ENCODE measurements at places on chromosomes 7 and 10.
A peak's percentile ranks its signal among the peaks of the same experiment; 100 is the strongest.

DNA sequence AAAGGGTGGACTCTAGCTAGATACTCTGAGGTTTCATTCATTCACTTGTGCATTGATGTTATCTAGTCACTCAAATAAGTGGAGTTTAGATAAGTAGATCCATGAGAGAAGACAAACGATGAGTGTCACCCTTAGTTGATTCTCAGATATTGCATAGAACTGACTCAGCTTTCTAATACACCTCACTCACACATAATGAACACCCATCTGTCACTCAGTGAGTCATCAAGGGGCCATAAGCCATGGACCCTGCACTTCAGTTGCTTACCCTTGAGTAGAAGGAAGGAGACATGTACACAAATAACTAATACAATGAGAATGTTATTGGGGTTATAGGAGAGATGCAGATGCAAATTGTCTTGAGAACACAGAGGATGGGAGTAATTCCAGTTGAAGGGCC lies 163.8 kb downstream of the SORCS3 start:
- DNase-seq: no peak

DNA sequence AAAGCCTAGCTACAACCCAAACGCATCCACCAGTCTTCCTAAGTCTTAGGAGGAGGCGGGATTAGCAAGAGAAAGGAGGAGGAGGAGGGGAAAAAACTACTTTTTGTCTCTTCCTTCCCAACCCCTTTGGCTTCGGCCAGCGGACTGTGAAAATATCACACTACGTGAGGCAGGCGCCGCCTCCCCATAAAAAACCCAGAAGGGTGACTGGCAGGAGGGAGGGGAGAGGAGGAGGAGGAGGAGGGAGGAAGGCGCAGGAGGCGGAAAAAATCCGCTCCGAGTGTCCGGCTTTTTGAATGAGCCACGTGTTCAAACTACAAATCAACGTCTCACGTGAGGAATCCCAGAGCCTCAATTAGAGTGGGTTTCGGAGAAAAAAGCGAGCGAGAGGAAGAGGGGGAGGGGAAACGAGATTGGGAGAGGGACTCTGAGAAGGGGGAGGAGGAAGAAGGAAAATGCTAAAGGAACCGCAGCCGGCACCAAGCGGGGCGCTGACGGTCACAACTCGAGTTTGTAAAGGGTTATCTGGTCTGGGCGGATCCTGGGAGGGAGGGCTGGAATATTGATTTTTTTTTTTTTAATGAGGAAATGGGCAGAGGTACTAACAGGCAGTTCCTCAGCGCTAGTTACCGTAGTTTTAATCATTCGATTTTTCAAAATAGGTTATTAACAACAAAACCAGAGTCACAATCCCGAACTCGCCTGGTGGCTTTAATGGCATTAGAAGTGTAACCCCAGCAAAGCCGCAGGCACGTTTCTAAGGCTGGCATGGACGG lies at the start of gene IGF2BP3:
IGF2BP3 (minus strand) TSS at position 162 of the 776 bp plus-strand sequence. CDS start 381 bp downstream, outside the sequence.
- peak; percentile 75 for DNase-seq

GRCh38 chr10:62081341-62082270 lies 180.1 kb downstream of the ARID5B start:
- peak; percentile 29 for DNase-seq

DNA sequence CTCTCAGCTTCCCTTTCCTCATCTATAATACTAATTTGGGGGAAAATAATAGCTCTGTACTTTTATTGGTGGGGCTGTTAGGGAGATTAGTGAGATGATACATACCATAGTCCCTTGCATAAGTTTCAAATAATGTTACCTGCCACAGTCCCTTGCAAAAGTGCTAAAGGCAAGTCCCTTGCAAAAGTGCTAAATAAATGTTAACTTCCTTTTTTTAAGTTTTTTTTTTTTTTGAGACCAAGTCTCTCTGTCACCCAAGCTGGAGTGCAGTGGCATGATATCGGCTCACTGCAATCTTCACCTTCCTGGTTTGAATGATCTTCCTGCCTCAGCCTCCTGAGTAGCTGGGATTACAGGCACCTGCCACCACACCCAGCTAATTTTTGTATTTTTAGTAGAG lies 43.4 kb upstream of the SRGN start:
- no peak for DNase-seq

DNA sequence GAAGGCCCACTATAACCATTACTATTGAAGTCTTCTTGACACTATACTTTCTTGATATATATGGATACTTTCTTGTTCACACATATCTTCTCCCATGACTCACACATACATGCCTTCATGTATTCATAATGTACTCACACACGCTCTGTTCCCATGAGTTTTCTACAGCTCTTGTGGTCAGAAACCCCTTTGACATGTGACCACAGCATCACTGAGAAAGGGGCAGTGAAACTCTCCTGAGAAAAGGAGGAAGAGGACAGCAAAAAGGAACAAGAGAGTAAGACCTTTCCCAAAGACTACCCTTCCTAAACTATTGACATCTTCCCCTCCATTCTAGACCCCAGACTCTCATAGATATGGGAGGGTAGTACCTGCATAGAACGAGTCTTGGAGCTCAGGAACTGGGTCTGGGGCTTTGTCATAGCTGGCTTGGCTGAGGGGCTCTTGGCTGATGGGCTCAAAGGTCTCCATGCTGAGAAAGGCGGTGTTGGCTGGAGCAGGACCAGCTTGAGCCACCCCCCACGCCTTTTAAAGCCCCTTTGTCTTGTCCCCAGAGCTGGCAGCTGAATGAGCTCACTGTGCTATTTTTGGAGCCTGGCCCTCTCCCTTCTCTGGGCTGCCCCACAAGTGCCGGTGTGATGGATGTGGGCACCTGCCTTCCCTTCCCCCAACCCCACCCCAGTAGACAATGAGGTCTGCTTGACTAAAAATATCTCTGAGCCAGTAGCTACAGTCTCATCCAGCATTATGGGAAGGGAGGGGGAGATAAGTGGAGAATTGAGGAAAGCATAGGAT lies 5.1 kb downstream of the SYNPO2L start:
- DNase-seq: no peak

- no peak for DNase-seq
Measured at GRCh38 chr10:49103761-49104160, 11.6 kb downstream of the VSTM4 start.

- DNase-seq: no peak
Measured at GRCh38 chr10:128009372-128010126, 102.6 kb downstream of the PTPRE start.

GRCh38 chr7:43747328-43748105 lies 11.0 kb upstream of the BLVRA start:
- DNase-seq: no peak

DNA sequence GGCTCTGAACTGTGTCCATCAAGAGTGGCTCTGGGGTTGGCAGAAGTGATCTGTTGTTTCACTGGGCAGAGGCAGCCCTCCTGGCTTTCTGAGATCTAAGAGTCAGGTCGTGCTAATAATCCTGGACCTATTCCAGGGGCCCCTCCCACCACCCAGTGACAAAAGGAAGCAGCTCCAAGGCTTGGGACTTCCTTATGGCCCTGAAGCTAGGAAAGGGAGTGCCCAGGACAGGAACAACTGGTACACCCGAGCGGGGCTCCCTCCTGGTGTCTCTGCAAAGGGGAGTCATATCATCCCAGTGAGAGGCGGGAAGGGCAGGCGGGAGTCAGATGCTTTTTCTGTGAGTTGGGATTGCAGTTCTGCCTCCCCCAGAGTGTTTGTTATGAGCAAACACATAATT lies 32.3 kb downstream of the RPS24 start:
- no peak for DNase-seq

All from activated CD4-positive, alpha-beta T cell treated with anti-CD3 and anti-CD28 coated beads, Interleukin-2, amount 50 U/mL, for 16 hours (primary cell).